Activated T-helper 17 cell treated with anti-CD3 and anti-CD28 coated beads, Interleukin-2, amount 50 U/mL, for 72 hours (primary cell): ENCODE measurements at places on chromosomes 2 and 18.

- no peak for ATAC-seq
Observed at GRCh38 chr2:27888790-27889189, 1.4 kb downstream of the RBKS start.

DNA sequence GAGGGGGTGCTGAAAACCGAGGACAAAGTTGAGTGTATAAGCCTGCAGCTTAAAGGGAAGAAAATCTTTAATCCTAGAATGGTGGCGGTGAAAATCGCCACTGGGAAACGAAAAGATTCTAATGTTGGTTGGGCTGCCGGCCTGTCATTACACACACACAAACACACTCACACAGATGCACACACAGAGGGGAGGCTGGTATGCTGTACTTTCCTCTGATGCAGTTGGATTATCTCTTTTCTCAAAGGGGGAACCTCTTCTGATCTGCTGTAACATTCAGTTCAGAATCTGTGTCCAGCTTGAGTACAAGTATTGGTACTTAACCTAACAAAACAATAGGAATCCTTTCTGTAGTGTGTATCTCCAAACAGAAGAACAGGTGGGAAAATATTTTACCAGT is 39.0 kb downstream of the ANXA4 start:
- ATAC-seq, result no peak

DNA sequence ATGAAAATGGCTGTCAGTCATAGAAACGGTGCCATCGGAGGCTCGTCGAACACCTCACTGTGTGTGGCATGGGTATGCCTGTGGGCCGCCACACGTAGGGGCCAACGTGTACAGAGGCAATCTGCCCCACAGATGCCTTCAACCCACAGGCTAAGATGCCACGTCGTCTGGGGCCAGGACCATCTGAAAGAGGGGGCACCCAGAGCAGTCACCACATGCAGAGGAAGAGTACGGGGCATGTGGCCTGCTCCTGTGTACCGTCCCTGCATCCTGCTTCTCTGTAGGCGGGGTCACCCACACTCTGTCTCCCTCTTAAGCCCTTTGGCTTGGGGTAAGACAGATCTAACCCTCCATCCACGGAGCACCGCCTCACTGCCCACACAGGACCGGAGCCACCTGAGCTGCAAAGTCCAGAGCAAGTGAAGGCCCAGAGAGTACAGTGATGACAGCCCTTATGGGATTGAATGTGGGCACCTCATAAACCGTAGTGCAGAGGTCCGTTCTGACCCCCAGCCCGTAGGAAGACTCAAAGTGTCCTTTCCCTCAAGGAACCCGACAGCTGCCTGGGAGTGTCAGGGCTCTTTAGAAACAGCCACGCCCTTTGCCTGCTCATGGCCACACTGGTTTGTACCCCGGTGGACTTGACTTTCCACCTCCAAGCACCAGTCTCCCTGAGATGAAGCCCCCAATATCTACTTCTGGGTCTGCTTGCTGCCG is 66.2 kb downstream of the TWIST2 start:
- ATAC-seq, result no peak

GRCh38 chr2:48651158-48651790 is 33.6 kb downstream of the GTF2A1L start:
- no peak for ATAC-seq

DNA sequence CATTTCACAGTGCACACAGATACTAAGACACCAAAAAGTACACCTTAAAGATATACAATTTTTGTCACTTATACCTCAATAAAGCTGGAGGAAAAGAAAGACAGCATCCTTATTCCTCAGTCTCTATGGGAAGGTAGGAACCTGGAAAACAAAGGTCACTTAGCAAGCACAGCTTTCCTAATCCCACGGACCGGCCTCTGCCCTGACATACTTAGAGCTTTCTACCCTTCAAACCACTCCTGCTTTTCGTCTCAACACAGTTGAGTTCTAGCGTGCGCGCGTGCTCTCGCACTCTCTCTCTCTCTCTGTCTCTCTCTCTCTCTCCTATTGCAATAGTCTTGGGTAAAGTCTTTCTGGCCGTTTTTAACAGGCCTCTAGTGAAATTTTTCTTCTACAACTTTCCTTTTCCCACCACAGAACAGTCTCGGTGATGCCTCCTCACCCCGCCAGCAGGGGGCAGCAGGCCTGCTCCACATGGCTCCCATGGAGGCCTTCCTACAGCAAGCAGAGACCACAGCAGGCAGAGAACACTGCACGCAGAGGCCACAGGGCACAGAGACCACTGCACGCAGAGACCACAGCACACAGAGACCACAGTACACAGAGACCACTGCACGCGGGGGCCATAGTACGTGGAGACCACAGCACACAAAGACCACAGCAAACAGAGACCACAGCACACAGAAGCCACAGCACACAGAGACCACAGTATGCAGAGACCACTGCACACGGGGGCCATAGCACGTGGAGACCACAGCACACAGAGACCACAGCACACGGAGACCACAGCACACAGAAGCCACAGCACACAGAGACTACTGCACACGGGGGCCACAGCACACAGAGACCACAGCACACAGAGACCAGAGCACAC is 106.9 kb downstream of the FBXO15 start:
- ATAC-seq, result peak; percentile 79
